IMR-90 (cell line): ENCODE measurements at places on chromosomes 1 and 21.

DNA sequence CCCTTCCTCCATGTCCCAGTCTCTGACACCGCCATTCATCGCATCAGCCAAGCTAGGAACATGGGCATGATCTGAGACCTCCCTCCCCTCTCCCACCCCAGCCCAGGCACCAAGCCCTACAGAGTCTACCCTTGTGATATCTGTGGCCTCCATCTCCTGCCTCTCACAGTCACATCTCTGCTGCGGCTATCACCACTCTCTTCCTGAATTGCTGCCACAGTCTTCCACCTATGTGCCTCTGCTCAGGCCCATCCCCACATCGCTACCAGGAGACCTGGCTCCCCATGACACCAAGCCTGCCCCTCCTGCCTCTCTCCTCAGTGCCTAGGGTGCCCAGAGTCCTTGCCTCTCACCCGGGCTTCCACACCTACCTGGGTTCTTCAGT lies 82.7 kb upstream of the BCAR3 start:
- DNase-seq: no peak

DNA sequence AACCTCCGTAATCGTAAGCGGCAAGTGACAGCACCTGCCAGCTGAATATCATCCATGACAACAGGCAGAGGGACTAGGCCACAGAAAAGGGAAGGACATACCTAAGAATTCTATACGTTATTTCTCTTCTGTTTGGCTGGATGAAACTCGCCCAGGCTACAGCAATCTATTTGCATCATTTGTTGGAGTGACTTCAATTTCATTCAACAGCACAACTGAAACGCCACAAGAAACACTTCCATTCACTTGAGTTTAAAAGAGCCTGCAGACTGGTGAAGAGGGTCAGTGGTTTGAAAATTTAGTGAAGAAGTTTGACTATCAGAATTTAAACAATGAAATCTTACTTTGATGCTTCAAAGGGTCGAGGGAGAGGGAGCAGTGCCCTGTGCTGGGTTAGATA lies 378.7 kb downstream of the LMO4 start:
- no peak for DNase-seq

- DNase-seq: no peak
Observed at GRCh38 chr1:202348005-202348508, 442 bp upstream of the PPP1R12B start.

- no peak for DNase-seq
Observed at GRCh38 chr21:16590641-16591292, 861.0 kb downstream of the USP25 start.

DNA sequence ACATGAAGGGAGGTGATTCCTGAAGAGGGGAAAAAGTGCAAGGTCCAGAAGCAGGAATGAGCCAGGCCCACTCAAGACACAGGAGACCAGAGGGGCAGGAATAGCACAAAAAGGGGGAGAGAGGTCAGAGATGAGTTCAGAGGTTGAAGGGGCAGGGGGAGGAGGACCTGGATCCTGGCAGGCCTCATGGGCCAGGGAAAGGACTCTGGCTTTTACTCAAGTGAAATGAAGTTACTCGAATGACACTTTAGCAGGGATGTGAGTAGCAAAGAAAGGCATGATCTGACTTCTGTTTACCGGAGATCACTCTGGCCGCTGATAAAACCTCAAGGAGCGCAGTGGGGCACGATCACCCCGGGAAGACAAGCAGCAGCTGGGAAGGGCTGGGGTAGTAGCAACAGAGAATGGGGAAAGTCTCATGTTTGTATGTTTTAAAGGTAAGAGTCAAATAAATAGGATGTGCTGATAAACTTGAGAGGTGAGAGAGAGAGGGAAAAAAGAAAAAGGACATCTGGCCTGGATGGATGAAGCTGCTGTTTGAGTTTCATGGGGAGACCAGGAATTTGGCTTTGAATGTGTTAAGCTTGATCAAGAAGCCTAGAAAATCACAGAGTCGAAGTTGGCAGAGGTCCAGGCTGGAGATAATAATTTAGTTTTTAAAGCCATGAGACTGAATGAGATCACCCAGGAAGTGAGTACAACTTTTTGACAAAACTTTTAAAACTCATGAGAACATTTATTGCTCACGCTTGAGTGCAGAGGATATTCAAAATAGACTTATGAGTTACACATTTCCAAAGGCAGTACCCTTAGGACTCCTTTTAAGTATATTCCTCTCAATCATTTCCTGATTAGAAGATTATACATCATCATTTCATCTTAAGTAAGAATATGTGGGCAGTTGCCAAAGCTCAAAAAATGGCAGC lies 156.0 kb downstream of the RERE start:
- DNase-seq: peak; percentile 91

GRCh38 chr1:49046305-49046704 lies 269.6 kb upstream of the BEND5 start:
- no peak for DNase-seq

- no peak for DNase-seq
Observed at GRCh38 chr1:99661780-99662179, 15.9 kb downstream of the PALMD start.

GRCh38 chr1:65459397-65459768 lies 38.9 kb downstream of the LEPR start:
- DNase-seq: peak; percentile 22

DNA sequence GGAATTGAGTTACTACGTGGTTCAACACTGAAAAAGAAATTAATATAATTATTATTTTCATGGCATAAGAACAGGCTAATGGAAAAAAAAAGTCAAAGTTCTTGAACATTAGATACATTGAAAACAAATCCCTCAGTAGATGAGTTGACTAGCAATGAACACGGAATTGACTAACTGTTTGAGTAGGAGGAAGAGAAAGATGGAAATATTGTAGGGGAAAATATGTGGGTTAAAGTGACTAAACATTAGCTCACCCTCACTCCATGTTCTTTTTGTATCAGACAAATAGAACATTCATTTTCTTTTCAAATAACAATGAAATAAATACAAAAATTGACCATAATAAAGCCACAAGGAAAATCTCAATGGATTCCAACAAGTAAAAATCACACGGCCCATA lies 84.3 kb downstream of the KCNK2 start:
- peak; percentile 78 for DNase-seq

GRCh38 chr1:156643778-156644092 lies 1.8 kb downstream of the BCAN start:
- no peak for DNase-seq

- DNase-seq: no peak
Observed at GRCh38 chr1:27364696-27365371, 1.9 kb downstream of the MAP3K6 start.

DNA sequence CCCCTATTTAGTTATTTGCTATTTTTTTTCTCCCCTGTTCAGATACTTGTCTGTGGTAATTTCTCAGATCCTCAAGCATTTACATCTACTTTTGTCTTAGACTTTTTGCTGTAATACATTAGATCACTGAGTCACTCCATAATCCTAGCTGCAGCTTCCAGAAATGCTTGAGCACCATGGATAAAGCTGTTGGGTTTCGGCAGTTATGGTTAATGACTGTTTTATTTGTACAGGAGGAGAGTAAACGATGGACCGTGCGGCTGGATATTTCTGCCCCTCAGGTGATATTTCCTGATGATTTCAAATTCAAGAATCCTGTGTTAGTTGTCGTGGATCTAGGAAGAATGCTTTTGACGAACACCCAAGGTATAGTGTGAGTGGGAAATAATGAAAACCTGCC lies 42.9 kb downstream of the VPS13D start:
- no peak for DNase-seq

DNA sequence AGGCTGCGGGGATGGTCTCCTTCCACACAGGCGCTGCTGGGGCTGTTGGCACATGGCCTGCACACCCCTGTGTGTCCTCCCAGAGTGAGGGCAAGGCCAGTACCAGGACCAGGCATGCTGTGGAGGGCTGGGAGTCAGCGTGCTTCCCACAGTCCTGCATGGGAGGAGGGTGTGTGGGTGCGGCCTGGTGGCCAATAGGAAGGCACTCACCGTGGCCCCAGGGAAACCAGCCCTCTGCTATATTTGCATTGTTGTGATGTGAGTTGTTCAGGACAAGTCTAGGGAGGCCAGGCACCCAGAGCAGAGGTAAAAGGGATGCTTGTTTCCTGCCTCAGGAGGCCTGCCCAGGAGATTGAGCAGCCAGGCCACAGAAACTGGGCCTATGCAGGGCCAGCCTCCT lies 59.5 kb downstream of the S100B start:
- DNase-seq: peak; percentile 7

DNA sequence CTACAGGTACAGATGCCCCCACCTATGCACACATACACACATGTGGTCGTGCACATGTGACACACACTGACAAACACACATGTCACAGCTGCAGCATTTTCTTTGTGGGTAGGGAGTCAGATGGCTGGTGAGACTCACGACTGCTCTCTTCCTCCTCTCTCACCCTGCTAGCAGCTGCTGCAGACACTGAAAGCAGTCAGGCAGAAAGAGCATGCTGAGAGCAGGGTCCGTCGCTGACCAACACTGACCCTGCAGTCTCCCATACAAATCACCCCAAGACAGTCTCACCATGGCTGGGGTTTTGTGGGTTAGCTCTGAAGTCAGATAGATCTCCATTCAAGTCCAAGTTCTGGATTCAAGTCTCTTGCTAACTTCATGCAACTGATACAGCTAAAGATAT lies 188.3 kb downstream of the ASTN1 start:
- no peak for DNase-seq

- DNase-seq: no peak
Observed at GRCh38 chr1:41499591-41499990, 15.1 kb upstream of the EDN2 start.

DNA sequence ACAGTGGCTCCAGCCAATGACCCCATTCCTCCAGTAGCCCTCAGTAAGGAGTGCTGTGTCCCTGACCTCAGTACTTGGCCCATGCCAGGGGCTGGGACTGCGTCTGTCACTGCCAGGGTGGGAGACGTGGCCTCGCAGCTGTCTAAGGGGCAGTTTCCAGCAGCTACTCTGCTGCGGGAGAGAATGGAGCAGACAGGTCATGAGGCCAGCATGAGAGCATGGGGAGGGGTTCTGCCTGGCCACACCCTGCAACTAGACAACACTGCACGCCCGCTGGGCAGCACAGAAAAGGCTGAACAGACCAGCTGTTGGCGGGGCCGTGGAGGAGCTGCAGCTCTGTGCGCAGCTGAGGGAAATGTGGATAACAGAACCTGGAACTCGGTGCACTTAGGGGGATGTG lies 91.6 kb upstream of the COL6A1 start:
- no peak for DNase-seq

- DNase-seq: no peak
Observed at GRCh38 chr1:159699653-159700052, 14.7 kb downstream of the CRP start.

DNA sequence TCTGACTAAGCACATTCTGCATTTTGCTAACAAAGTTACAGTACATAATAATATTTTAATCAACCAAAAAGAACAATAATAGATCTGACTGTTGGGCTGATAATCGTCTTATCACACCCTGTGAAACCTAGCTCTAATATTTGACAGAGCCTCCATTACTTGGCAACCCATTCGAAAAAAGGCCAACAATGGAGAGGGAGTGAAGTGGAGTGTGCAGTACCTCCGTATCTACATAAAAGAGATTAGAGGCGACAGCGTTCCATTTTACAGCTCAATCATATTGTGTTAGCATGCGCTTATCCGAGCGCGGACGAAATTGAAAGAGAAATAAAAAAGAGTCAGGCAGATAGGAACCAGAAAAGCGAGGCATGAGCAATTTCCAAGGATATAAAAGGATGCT lies 137.3 kb upstream of the USH2A start:
- no peak for DNase-seq
